ENCODE measurements at places on chromosomes 2 and 18.

DNA sequence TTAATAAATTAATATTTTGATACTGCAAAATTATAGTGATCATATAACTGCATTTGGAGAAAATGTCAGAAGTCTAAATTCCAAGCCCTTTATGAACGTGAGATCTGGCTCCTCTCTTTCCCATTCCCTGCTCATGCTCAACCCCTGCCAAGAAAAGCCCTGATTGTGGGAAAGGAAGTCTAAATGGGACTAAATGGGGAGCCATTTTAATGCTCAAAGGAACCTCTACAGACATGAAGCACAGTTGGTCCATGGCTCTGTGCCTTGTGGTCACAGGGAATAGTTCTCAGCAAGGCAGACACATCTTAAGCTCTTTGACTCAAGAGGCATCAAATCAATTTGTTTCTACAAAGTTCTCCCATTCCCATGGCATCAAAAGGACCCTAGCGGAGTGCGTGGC lies 29.3 kb upstream of the INSIG2 start:
- DNase-seq: no peak

DNA sequence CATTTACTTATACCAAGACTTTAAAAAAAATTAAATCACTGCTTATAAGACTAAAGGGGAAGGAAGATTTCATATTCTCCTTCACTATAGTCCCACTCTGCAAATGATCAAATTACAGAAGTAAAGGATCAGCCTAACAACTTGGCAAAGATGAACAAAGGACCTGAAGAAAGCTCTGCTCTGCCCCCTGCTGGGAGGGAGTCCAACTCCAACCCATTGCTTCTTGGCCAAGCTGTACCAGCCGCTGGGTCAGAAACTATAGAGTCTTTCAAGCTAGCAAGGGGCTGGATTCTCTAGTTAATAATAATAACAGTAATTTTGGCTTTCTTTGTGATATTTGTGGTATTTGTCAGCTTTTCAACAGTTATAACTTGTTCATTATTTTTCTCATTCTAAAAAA lies 927.0 kb upstream of the CRIM1 start:
- no peak for DNase-seq

DNA sequence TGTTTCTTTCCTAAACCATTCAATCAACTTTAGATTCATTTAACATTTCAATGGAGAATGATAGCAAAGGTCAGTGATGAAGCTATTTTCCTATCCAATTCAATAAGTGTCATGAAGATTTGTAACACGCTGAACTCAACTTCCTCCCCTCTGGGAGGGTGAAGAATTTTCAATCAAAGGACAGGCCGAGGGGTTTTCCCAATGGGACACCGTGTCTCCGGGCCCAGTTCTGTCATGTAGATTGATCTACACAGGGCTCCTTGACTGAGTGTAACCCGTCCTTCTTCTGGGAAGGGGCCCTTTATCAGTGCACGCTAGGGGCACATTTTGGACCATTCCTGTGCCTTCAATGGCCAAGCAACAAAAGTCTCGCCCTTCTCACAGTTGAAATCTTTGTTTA lies 90.1 kb downstream of the KCNE4 start:
- DNase-seq: no peak

DNA sequence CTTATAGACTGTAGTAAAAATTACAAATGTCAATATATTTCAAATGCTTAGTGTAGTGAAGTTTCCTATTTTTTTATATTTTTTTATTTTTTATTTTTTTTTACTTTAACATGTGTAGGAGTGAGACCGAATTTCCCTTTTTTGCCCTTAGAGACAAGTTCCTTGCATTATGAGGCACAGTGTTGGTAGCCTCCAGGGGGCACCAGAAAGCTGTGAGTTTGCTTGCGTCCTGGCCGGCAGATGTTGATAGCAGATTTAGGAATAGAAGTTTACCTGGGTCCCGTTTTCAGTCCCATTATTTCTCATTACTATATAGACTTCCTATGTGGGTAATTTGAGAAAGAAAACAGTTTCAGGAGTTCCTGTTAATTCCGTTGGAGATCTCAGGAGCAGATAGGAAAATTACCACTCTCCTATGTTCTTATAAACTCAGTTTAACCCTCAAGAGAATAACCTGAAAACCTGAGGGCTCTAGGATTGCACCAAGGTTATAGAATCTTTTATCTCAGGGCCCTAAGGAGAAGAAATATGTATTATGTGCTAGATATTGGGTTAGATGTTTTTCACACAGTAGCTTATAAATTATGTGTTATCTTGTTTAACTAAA lies 157.5 kb upstream of the SESTD1 start:
- DNase-seq: no peak

- no peak for DNase-seq
Observed at GRCh38 chr2:121819846-121820245, 64.4 kb downstream of the TSN start.

DNA sequence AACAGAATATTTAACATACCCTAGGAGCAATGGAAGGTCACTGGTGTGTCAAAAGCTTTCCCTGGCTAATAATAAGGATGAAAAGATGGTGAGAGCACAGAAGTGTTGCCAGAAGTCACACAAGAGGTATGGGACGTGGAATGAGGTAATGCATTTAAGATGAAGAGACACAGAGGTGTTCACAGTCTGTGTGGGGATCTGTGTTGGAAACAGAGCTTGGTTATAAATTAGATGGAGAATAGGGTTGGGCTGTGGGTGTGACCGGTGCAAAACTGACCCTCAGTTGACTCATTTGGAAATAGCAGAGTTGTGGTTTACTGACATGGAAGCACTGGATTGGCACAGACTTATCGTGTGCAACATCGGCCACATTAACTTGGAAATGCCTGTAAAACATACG lies 372.5 kb downstream of the SATB2 start:
- DNase-seq: no peak

GRCh38 chr2:95185973-95186372 lies 20.4 kb downstream of the ZNF2 start:
- DNase-seq: no peak

DNA sequence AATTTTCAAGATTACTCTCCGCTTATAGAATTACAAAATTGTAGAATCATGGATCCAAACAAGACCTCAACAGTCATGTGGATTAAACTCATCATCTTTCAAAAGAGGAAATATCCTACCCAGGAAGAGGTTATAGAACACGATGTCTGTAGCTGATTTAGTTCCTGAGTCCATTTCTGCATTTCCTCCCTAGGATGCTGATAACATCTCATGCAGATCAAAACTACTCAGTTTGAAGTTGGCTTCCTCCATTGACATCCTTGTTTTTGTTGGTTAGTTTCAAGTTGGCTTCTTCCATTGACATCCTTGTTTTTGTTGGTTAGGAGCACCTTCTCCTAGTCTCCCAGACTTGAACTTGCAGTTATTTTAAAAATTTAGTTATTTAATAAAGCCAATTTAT lies 147.5 kb downstream of the PARD3B start:
- no peak for DNase-seq

- no peak for DNase-seq
Observed at GRCh38 chr18:46324087-46324955, 220.1 kb downstream of the HAUS1 start.

GRCh38 chr2:161088658-161089350 lies 71.4 kb upstream of the TANK start:
- DNase-seq: no peak

DNA sequence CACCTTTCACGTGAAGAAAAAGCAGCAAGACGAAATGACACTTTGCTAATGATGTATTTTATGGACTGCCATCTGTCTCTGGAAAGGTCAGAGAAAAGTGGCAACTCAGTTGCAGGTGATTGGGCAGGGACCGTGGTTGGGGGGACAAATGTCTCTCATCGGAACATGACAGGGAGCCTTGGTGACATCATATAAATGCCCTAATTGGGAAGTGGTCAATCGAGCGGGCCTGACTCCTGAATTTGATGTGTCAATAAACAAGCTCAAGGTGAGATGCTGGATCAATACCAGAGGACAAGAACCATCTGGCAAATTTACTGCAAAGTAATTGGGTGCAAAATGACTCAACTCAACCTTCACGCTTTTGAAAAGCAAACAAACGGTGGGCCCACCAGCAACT lies 151.9 kb upstream of the SKOR2 start:
- DNase-seq: no peak

GRCh38 chr2:135299658-135300244 lies 231.3 kb downstream of the ZRANB3 start:
- no peak for DNase-seq

DNA sequence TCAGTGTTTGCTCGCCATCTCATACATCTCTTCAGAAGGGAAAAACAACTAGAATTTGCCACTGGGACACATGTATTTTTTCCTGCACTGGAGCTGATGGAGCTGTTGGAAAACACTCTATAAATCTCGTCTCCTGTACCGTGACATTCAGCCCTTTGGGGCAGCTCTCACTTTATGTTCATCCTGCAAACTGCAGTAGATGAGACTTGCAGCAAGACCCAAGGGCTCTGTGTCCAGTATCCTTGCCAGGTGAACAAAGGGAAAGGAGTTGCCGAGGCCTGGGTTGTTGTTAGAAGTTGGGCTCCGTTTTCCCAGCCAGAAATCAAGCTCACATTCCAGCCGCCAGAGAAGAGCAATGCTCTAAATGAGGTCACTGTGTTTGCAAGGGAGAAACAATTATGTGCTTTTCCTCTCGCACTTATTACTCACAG lies 285.1 kb downstream of the SLC4A3 start:
- DNase-seq: no peak

- no peak for DNase-seq
Observed at GRCh38 chr2:166405569-166405926, 29.8 kb upstream of the SCN9A start.

DNA sequence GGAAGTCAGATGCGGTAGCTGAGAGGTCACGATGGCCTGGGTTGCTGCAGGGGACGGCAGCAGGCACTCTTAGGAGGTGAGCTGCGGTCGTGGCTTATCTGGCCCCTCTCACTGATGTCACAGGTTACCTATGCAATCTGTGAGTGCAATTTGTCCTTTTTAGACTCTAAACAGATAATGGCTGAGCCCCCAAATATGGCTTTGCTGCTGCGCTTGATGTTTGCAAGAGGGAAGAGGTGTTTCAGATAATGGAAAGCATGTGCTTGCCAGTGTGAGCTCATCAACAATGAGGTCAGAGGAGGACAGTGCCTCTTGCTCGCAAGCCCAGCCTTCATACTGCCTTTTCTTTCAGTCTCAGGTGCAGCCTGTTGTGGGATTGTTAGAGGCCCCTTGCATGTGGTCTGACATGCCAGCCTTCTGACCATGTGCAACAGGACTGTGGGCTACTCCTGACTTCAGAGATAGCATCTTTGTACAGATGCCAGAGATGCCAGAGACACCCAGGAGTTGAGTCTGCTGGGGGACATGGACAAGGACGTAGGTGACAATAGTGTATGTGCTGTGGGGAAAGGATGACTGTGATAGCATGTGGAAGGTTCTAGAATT lies 151.3 kb downstream of the TANC1 start:
- no peak for DNase-seq

DNA sequence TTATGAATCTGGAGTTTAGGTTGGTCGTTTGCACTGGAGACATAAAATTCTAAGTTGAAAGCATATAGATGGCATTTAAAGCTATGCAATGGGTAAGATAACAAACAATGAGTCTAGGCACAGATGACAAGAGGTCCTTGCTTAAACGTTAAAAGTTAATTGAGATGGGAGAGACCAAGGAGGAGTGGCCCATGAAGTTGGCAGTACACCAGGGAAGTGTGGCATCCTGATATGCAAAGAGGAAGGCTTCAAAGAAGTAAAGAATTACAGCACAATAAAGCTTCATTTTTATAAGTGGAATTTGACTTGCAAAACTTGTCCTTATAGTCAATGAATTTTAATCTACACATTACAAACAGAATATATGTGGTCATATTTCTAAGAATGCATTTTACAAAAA lies 23.2 kb downstream of the UPP2 start:
- DNase-seq: no peak

DNA sequence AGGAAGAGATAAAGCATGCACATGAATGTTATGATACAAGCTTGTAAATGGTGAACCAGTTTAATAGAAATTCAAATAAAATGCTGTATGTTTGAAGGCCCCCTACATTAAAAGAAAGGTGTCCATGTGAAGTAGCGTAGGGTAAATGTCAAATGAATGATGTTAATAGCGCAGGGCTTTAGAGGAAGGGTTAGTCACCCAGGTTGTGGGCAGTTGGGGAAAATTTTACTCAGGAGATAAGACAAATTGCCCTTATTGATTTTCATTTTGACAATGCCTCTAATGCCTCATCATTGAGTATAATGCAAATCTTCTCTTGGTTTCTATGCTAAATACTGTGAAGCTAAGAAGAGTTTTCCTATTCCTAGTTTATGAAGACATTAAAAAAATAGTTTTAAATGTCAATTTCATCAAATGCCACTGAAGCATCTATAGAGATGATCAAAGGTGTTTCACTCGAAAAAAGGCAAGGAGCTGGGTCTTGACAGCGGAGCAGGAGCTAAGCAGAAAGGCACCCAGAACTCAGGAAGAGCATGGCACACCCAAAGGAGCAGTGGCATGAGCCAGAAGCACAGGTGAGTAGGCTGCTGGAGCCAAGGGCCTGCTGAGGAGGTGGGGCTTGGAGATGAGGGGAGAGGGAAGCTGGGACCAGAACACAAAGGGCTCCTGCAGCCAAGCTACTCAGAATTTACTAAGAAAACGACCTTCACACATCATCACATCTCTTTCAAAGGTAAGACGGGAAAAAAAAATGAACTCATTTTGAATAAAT lies 129.3 kb upstream of the ACKR3 start:
- no peak for DNase-seq

DNA sequence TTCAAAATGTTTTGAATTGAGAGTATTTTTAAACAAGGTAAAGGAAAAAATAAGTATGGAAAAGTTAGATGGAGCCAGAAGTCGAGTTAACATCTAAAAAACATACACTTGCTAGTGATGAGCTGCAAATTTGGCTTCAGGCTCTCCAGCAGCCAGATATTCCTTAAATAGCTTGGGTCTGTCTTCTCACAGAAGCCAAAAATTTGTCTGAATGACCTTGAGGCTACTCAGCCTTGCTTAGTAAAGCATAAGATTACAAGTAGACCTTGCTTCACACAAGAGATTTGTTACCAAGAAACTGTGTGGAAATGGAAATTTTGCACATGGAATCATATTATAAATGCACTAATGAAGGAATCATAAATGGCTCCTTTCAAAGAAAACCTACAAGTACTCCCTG lies 40.8 kb upstream of the GRB14 start:
- no peak for DNase-seq

DNA sequence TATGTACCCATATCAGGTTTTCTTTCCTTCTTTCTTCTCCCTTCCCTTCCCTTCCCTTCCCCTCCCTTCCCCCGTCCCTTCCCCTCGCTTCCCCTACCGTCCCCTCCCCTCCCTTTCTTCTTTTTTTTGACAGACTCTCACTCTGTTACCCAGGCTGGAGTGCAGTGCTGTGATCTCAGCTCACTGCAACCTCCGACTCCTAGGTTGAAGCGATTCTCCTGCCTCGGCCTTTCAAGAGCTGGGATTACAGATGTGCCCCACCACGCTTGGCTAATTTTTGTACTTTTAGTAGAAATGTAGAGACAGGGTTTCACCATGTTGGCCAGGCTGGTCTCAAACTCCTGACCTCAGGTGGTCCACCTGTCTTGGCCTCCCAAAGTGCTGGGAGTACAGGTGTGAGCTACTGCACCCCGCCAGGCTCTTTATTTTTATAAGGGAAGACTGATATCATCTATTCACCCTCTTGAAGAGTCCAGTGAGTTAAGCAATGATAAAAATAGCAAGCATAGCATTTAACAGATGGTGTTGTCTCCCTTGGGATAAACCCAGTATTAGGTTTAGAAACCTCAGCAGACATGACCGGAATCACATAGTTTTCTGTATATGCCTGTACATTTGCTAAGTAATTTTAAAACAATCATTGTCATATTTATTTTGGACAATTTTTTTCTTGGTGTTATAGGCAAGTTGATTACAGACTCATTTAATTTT lies 888.4 kb downstream of the TRIB2 start:
- DNase-seq: no peak
